ENCODE measurements at places on chromosomes 4 and X. TPM values are rescaled to one million over a fixed set of nuclear protein-coding genes. Genes with fewer than 3 reads are reported as not detected.

MEPE gene
- total RNA-seq: 0.23 TPM

GLRB gene
- 43.8 TPM for total RNA-seq

PWWP3B gene
- total RNA-seq: 4.2 TPM

DCAF12L2 gene
- total RNA-seq: 7.6 TPM

ATP2B3 gene
- total RNA-seq: 15.0 TPM

ADH4 gene
- total RNA-seq: not detected

GABRE gene
- total RNA-seq: 4.4 TPM

IL2RG gene
- not detected for total RNA-seq

FAM156B gene
- total RNA-seq: 24.0 TPM

PPP1R2C gene
- not detected for total RNA-seq

TRPC5OS gene
- total RNA-seq: 0.23 TPM

PDCL2 gene
- total RNA-seq: not detected

GIMD1 gene
- not detected for total RNA-seq

IGSF1 gene
- total RNA-seq: 13.6 TPM

MUC7 gene
- not detected for total RNA-seq

PAGE1 gene
- total RNA-seq: not detected

NEIL3 gene
- total RNA-seq: 8.5 TPM

DDX53 gene
- not detected for total RNA-seq

CABS1 gene
- total RNA-seq: not detected

CSAG3 gene
- total RNA-seq: not detected

TBX22 gene
- 0.23 TPM for total RNA-seq

MAGEC1 gene
- total RNA-seq: not detected

Measured in diencephalon (tissue), 1 donor.